ENCODE measurements at places on chromosomes 4 and X. TPM values are rescaled to one million over a fixed set of nuclear protein-coding genes. Genes with fewer than 3 reads are reported as not detected.

DNA sequence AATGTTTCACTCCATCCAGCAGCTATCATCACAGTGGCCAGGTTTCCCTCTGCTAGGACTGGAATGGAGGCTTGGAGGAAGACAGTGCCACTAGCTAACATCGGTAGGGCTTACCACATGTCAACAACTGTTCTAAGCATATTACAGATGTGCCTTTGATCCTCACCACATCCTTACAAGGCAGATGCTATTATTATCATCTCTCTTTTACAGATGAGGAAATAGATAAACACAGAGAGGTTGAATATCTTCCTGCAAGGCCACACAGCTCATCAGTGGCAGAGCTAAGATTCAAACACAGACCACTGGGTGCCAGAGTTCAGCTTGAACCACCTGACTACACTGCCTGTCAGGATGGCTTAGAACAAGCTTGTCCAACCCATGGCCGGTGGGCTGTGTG is 47.4 kb downstream of the MAMLD1 start:
- no peak for DNase-seq

DNA sequence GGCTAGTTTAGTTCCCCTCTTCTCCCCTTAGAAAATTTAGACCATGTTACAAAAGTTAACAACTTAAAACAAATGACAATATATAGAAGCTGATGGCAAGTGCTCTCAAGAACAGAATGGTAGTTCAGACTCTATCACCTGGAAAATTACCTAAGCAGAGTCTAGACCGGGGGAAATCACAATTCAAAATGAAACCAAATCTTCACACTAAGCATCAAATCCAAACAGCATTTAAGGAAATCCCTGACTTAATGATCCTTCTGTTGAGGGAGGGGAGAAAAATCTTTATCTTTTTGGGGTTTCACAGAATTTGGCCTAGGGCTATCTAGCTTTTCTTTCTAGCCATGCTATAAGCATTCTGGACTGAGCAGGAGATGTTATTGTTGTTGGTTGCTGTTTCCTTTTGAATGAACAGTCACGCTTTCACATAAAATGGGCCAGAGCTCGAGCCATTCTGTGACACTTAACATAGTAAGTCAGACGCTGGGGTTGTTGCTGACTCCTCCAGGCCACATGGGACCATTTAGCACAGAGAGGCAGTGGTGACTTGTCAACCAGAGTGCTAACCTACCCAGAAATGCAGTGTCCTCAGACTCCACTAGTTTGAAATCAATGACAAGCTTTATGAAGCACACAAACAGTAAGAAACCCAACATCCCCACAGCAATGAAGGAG is 16.0 kb upstream of the LSM6 start:
- no peak for DNase-seq

The SLC16A2 gene
- 7.3 TPM for total RNA-seq

DNA sequence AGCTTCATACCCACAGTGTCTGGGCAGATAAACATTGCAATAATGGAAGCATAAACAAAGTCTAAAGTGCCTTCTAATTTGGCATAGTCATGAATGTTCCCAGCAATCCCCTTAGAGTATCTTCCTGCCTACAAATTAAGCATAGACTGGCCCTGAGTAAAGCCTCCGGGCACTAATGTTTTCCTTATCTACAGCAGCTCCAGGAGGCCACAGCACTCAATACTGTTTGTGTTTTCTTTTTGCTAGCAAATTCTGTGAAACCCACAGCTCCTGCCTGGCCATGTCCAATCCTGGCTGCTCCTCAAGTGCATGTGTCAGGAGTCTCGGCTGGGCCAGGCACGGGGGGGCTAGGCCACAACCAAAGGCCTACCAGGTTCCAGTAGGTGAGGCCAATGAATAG is 102.7 kb upstream of the TBC1D9 start:
- DNase-seq, result no peak

GRCh38 chr4:177411996-177412395 is 30.2 kb downstream of the AGA start:
- DNase-seq, result no peak
